ENCODE measurements at places on chromosomes 7 and 10.

- no peak for DNase-seq
Measured at GRCh38 chr10:69703766-69704630, 74.0 kb downstream of the FAM241B start.

DNA sequence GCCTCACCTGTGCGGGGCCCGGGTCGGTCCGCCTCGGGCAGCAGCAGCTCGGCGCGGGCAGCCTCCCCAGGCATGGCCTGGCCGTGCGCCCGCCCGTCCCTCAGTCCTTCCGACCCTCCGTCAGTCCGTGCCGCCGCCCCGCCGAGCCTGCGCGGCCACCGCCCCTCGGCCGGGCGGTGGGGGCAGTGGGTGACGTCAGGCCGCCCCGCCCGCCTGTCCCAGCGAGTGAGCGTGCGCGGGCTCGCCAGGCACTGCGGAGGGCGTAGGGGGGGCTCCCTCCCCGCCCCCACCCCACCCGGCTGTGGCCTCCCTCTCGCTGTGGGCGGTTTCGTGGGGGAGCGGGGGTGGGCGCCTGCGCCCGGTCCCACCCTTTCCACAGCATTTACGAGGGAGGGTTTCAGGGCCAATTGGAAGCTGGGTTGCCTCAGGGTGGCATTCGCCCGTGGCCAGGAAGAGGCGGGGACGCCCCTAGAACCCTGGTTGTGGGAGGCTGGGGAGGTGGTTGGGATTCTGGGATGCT lies at the start of gene NACAD:
NACAD (minus strand) TSS at position 149 of the 520 bp plus-strand sequence; CDS start at position 74, 75 bp downstream.
- DNase-seq = no peak

GRCh38 chr10:108905821-108906220 lies 1017.5 kb downstream of the XPNPEP1 start:
- DNase-seq = no peak

DNA sequence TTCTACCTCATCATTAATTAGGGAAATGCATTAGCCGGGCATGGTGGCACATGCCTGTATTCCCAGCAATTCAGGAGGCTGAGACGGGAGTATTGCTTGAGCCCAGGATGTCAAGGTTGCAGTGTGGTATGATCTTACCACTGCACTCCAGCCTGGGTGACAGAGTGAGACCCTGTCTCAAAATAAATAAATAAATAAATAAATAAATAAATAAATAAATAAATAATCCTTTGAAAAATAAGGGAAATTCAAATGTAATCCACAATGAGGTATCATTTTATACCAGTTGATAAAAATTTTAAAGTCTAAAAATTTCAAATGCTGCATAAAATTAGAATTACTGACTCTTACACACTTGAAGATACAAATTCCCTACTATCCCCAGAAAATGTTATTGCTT lies 334.3 kb downstream of the ADK start:
- no peak for DNase-seq

- DNase-seq = no peak
Measured at GRCh38 chr10:46323176-46323575, 36.4 kb downstream of the ANTXRL start.

DNA sequence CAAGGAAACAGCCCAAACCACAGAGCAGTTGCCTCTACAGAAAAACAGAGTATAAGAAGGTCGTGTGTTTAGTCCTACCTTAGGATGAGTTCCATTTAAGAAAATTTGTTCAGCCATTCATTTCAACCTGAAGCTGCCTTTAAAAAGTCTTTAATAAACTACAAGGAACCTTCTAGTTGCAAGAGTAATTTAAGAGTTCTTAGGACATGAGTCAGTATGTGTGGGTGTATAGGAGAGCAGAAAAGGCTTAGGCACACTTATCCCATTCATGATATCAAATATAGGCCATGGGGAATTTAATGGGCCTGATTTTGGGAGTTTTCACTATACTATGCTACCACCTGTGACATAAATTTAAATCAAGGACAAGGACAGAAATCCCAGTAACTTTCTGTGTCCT lies 496.8 kb downstream of the TFEC start:
- no peak for DNase-seq

GRCh38 chr10:63628526-63629362 lies 107.5 kb downstream of the REEP3 start:
- no peak for DNase-seq

GRCh38 chr10:24701447-24701846 lies 22.2 kb downstream of the ARHGAP21 start:
- DNase-seq = no peak

DNA sequence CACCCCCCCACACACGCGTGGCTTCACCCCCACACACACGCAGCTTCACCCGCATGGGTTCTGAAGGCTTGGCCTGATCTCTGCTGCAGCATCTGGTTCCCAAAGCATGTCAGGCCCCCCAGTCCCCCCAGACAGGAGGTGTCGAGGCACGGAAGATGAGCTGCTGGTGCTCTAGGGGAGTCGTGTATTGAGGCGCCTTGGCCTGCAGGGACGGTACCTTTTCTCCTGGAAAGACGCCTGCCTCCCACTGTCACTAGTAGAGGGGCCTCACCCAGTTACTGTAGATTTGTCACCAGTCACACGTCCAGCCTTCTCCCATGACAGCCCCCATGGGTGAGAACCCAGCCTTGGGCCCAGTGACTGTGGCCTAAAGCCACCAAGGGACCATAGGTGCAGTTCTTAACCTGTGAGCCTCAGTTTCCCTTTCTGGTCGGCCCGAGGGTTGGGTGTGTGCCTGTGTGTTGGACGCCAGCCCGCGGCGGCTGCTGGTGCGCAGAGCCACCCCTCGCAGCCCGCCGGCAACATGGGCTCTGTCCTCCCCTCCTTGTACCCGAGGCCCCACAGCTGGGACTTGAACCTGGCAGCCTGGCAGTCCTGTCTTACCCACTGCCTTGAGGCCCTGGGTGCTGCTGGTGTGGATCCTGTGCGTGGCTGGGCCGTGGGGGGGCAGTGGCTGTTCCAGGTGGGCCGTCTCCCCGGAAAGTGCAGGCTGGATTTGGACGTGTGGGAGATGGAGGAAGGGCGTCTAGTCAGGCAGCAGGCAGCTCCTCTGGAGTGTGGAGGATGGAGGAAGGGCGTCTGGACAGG lies 81.7 kb downstream of the NKX6-2 start:
- DNase-seq = no peak

DNA sequence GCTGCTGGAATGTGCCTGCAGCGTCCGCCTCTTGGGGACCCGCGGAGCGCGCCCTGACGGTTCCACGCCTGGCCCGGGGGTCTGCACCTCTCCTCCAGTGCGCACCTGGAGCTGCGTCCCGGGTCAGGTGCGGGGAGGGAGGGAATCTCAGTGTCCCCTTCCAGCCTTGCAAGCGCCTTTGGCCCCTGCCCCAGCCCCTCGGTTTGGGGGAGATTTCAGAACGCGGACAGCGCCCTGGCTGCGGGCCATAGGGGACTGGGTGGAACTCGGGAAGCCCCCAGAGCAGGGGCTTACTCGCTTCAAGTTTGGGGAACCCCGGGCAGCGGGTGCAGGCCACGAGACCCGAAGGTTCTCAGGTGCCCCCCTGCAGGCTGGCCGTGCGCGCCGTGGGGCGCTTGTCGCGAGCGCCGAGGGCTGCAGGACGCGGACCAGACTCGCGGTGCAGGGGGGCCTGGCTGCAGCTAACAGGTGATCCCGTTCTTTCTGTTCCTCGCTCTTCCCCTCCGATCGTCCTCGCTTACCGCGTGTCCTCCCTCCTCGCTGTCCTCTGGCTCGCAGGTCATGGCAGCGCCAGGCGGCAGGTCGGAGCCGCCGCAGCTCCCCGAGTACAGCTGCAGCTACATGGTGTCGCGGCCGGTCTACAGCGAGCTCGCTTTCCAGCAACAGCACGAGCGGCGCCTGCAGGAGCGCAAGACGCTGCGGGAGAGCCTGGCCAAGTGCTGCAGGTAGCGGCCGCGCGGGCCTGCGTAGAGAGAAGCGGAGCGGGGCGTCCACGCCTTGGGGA lies 645 bp downstream of the SLC26A4 start:
- no peak for DNase-seq

GRCh38 chr7:959271-959670 lies 4.8 kb upstream of the ADAP1 start:
- no peak for DNase-seq

- no peak for DNase-seq
Measured at GRCh38 chr7:71343039-71343438, 211.1 kb downstream of the GALNT17 start.

DNA sequence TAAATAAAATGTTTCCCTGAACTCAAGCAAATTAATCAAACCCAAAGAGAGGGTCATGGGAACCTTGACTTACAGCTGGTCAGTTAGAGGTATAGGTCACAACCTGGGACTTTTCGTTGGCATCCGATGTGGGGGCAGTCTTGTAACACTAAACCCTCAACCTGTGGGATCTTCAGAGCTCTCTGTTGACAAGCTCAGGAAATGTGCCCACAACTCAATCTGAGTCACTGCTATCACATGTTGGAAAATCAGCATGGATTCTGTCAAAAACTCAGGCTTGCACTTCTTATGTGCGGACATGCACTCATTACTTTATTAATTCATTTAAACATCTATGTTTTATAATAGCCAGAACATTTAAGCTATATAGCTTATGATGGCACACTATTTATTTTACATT lies 424.6 kb upstream of the SORCS1 start:
- DNase-seq = no peak

DNA sequence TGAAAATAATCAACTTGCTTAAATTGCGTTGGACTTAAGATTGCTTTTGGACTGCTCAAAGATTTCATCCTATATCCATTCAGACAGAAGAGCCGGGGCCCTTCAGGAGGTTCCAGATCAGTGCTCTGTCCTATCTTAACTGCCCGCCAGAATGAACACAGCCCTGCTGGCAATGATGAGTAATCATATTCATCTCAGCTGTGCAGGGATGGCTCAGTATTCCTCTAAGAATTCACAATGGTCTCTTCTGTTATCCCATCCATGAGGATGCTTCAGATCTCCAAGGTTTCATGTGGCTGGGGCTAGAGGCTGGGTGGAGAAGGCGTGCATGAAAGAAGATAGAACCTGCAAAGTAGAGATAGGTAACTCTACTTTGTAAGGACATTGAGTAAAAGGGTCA lies 80.0 kb upstream of the NPVF start:
- DNase-seq = no peak

- no peak for DNase-seq
Measured at GRCh38 chr10:27192284-27192683, 37.1 kb downstream of the MASTL start.

DNA sequence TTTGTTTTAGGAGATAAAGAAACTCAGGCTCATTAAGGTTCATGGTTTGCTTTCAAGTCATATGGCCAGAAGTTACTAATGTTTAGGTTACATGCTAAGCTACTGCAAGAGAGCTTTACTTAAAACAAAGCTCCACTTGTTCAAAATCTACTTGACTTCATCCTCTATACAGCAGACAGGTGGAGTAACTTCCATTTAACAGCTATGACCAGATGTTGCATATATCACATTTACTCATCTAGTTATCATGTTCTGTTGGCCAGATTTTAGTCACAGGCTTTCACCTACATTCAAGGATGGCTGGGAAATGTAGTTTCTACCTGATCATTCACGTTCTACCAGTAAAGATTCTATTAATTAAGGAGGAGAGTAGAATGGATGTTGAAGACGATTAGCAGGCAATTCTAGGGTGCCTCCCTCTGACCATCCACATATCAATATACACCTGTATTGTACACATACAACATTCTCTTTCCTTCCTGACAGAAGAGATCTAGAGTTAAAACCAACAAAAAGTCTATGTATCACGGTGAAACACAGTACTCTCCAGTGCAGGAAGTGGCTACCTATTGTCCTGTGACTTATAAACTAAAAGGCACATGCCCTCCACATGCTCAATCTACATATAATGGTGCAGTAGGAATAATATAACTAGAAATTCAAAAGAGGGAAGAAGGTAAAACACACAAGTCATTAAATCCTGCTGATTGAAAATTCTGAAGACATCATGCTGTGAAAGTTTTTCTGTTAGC lies 488.0 kb downstream of the MDFIC start:
- no peak for DNase-seq

DNA sequence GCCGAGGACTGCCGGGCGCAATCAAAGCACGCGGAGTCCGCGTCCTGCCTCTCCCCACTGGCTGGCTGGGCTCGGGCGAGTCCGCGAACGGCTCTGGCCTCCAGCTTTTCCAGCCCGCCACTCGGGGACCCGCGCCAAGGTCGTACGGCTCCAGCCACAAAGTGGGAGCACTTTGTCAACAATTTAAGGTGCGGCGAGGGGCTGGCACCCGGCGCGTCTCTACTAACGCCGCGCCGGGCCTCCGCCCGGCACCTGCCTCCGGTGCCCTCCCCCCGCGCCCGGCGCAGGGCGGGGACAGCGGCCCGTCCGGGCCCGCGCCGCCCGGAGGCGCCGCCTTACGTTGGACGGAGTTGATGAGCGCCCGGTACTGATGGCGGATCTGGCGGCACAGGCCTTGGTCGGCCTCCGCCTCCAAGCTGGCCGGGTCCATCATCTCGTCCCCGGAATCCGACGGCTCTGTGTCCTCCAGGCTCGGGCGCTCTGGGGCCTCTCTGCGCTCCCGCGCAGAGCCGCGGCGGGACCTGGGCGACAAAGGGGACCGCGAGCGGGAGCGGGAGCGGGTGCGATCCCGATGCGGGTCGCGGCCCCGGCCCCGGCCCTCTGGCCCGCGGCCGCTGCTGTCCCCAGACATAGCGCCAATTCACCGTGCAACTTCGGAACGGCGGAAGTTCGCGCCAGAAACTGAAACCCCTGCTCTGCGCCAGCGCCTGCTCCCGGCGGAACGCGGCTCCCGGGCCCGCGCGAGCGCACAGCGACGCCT lies at the start of gene NSMCE4A:
NSMCE4A (minus strand) TSS at position 683 of the 760 bp plus-strand sequence; CDS start at position 631, 52 bp downstream.
- DNase-seq = no peak

DNA sequence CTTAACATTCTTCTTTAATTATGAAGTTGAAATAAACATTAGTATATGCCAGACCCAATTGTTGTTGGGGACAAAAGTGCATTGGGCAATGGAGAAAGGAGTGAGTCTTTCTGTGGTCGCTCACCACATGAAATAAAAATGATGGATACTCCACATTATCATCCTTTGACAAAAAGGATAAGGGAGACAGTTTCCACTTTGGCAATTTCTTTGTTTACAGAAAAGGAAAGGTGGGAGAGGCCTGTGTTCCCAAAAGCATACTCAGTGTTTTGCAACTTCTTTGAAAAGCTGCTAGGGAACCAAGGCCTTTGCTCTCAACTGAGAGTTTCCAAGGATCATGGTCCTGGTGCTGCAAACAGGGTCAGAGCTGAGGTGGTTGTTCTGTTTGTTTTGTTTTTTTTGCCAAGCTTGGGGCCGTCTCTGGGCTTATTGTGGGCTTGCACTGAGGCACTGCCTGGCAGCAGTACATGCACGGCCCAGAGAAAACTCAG lies 341.9 kb downstream of the TNS3 start:
- no peak for DNase-seq

DNA sequence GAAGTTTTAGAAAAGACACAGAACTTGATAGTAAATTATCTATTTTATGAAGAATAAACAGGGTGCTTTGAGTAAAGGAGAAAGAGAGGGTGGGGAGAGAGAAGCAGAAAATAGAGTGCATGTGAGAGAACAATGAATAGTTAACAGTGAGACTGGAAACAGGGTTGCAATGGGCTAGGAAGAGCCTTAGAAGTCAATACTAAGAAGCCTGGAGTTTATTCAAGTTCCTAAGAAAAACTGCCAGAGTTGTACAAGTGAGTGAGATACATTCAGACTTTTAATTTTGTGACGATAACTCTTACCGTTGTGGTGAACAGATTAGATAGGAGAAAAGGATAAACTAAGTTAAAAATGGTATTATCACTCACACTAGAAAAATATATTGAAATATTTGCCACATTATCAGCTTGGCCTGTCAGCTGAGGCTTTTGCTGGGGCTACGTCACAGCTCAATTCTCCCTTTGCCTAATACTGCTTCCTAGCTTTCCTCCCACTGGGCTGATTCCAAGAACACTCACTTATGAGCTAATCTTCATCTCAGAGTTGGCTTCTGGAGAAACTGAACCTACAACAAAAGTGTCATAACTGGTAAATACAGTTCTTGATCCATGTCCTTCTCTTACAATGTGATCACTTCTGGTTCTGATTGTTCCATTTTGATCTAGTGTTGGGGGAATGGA lies 92.7 kb downstream of the SEMA3D start:
- no peak for DNase-seq

Data from iPS DF 19.7 (cell line).